ENCODE measurements at places on chromosomes 6 and 20.

- DNase-seq: no peak
These were observed 1.0 kb downstream of the TOMM34 start for GRCh38 chr20:44959082-44959637.

DNA sequence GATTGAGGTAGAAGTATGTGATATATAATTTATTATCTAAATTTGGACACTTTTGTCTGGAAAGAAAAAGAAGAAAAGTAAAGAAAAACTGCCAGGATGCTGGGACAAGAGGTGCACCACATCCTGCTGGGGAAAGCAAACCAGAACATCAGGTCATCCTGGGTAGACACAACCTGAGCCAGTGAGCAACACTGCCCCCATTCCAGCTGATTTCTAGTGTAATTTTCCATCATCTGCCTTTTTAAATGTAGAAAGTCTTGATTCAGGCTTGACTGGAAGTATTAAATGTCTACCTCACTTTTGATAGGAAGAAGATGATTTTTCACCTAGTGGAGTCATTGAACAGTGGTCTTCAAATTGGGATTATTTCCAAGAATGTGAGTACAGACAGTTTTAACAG is 1164.5 kb upstream of the CITED2 start:
- DNase-seq: peak; percentile 65

GRCh38 chr20:57169162-57169561 is 97.3 kb downstream of the BMP7 start:
- no peak for DNase-seq

GRCh38 chr6:26223228-26223627 is 136.0 kb downstream of the HFE start:
- no peak for DNase-seq

GRCh38 chr6:12529364-12530019 is 187.1 kb upstream of the PHACTR1 start:
- no peak for DNase-seq

DNA sequence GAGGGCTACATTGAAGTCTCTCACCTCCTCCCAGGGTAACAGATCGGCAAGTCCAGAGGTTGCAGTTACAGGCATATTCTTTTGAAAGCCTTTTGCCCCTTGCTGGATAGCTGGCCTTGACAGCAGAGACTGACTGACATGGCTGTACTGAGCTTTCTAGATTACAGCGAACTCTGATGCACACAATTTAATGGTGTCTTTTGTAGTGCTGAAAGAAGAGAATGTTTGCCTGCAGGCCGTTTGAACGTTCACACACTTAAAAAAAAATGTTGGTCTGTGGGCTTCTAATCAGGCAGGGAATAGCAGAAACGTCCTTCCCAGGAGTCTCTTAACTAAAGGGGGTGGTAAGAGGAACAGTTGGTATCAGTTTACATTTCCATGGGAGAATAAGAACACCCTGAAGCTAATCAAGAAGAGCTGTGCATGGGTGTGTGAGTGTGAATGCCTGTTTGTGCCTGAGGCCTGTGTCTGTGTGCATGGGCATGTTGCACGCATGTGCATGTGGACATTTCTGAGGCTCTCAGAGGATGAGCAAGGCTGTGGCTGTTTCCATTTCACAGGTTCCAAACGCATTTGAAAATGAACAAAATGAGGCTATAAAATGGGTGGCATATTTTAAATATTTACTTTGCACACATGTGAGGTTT is 213.9 kb upstream of the SSTR4 start:
- no peak for DNase-seq

- peak; percentile 45 for DNase-seq
These were observed 109.1 kb upstream of the ENPP5 start for GRCh38 chr6:46279874-46280273.

DNA sequence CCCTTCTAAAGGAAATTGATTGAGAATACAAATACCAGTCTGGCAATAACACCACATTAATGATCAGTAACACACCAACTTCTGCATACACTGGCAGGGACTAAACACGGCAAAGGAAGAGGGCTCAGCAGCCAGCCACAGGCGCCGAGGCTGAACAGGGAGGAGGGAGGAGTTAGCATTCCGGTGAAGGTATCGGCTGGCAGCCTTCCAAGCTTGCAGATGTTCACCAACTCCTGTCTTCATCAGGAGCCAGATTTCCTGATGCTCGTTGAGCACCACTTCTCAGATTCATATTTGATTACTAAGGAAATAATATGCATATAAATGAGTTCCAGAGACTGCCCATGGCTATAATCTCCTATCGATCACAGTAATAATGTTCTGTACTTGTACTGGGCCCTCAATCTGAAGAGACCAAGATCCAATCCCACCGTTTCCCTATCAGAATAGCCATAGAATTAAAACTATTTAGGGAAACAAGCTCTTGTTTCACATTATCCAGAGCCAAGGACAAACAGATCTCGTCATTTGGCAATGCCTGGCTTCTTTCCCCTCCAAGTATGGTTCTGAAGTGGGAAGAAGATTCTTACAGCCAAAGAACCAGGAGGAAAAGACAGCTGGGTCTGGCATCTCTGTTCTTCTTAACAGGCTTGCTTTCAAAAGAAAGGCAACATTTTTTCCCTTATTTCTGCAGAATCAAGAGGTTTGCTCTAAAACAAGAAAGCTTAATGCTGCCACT is 42.2 kb downstream of the GFOD1 start:
- DNase-seq: peak; percentile 49

- no peak for DNase-seq
These were observed 138.0 kb upstream of the RREB1 start for GRCh38 chr6:6969761-6970223.

DNA sequence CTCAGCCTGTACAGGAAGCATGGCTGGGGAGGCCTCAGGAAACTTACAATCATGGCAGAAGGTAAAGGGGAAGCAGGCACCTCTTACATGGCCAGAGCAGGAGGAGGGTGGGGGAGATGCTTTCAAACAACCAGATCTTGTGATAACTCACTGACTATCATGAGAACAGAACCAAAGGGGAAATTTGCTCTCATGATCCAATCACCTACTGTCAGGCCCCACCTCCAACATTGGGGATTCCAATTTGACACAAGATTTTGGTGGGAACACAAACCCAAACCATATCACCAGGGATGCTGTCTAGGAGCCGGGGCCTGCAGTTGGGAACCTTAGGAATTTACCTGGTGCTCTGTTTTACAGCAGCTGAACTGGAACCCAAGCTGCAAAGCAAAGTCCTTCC is 191.1 kb upstream of the CITED2 start:
- no peak for DNase-seq

GRCh38 chr6:18457065-18457737 is 70.1 kb downstream of the RNF144B start:
- DNase-seq: no peak

GRCh38 chr6:89010825-89011224 is 47.4 kb upstream of the RNGTT start:
- DNase-seq: no peak

- no peak for DNase-seq
These were observed 14.9 kb upstream of the CCN5 start for GRCh38 chr20:44700306-44700705.

GRCh38 chr6:7922596-7922995 is 12.0 kb upstream of the TXNDC5 start:
- peak; percentile 64 for DNase-seq
